SK-MEL-5 (cell line): ENCODE measurements at places on chromosomes 3 and 15. TPM values are rescaled to one million over a fixed set of nuclear protein-coding genes. Genes with fewer than 3 reads are reported as not detected.

DNA sequence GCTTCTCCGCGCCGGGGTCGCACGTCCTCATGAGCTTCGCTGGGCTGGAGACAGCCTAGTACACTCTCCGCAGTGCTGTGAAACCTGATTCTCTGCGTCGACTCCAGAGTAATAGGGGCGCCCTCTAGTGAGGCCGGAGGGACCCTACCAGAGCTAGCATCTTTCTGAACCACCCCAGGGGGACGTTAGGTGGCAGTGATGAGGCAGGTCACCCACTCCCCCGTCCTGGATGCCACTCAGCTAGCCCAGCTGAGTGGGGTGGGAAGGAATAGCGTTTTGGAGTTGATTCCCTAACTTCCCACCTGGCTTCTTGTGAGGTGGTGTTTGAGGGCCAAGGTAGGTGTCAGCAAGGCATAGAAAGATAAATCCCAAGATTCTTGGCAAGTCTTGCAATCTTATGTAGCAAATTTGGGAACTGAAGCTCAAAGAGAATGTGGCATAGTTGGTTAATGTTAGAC lies 4.0 kb downstream of the DUOXA2 start:
- DNase-seq = peak; percentile 89

GRCh38 chr3:176974279-176974678 lies 223.0 kb downstream of the TBL1XR1 start:
- DNase-seq = no peak

The CCR2 gene
- total RNA-seq = not detected in 2 replicates

The ANP32A gene
- 60.4 and 76.0 TPM in 2 replicates for total RNA-seq

The GNAT1 gene
- not detected in 2 replicates for total RNA-seq

DNA sequence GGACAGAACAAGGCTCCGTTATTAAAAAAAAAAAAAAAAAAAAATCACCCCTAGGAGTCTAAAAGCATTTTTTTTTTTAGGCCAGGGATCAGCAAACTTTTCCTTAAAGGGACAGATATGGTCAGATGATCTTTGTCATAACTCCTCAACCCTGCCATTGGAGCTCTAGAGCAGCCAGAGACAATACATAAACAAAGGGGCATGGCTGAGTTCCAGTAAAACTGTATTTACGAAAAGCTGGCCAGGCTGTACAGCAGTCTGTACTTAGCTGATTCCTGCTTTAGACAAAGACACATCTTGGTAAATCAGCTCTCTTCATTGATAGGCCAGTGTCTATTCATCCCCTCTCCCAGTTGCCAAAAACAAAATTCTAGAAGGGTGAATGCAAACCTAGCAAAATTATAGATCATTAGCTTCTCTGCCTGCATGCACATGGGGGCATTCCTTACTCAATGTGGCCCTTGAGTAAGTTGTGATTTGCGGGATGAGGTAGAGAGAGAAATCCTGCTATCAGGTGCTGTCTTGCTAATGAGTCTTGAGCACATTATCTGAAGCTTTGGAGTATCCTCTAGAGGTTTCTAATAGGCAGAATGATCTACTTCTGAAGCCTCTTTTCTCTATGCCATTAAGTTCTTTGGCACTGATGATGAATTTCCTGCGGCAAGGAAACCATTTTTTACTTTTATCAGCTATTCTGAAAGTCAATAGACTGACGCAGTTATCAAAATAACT lies 35.2 kb downstream of the SENP8 start:
- no peak for DNase-seq

DNA sequence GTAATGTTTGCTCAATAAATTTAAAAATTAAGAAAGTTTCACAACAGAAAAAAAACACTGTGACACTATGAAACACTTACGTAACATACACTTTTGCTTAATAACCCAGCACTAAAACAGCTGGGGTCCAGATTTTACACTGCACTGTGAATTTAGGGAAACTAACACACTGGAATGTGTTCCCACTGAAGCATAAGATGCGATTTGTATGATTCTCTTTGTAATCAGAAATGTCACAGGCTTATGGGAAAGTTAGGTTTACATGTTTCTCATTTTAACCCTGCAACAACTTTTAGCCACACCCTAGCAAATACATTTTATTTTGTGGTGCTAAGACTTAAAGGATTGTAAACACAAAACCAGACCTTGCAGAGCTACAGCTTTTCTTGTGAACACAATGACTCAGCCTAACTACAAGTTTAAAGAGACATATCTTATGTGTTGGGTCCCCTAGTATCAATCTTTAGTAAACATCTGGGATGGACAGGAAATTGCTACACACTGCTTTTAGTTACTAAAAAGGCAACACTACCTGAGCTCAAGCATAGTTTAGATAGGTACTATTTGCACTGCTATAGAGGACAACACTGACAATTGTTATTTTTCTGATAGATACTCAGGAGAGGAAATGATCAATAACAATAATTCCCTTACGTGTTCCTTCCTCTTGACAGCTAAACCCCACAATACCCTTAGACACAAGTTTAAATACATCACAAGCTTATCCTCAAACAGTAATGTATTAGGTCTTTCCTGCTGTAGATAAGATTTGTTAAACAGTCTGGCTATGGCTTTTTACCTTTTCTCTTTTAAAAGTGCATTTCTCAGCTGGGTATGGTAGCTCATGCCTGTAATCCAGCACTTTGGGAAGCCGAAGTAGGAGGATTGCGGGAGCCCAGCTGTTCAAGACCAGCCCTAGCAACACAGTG lies 3.8 kb downstream of the PLD1 start:
- no peak for DNase-seq

- no peak for DNase-seq
These were observed 9.3 kb downstream of the OXTR start for GRCh38 chr3:8760091-8760490.

- no peak for DNase-seq
These were observed 74.1 kb upstream of the POMGNT2 start for GRCh38 chr3:43180027-43180426.

The NR1I2 gene
- not detected in 2 replicates for total RNA-seq

- no peak for DNase-seq
These were observed 41.3 kb upstream of the ZBED2 start for GRCh38 chr3:111636366-111636885.

The ANO10 gene
- total RNA-seq = 16.0 and 16.1 TPM in 2 replicates

The WDR72 gene
- total RNA-seq = 2.3 and 3.9 TPM in 2 replicates

The POLR2M gene
- 339 and 530 TPM in 2 replicates for total RNA-seq

DNA sequence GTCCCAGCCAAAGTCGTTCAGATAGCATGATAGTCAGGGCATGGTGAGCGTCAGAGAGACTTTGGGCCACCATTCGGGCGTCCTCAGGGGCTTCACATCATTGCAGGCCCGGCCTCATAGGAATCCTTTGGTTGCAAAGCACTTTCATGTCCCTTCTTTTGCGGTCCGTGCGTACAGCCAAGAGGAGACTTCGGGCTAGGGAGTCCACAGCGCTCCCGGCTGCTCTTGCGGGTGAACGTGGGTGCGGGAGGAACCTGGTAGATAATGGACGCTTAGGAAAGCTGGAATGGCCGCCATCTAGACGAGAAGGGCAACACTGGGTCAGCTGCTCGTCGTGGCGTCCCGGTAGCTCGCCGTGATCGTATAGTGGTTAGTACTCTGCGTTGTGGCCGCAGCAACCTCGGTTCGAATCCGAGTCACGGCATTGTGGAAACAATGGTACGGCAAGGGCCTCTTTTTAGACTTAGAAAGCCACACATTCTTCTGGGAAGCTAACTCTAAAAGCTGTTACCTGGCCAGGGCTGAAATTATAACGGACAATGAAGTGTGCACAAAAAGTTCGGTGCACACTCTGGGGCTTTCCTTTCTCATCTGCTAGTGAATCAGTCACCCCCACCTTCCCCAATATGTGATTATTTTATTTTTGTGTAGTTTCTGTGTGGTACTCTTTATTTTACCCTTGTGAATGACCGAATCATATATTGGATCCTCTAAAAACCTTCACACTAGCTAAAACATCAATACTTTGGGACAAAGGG lies 13.2 kb upstream of the SHF start:
- DNase-seq = peak; percentile 88

DNA sequence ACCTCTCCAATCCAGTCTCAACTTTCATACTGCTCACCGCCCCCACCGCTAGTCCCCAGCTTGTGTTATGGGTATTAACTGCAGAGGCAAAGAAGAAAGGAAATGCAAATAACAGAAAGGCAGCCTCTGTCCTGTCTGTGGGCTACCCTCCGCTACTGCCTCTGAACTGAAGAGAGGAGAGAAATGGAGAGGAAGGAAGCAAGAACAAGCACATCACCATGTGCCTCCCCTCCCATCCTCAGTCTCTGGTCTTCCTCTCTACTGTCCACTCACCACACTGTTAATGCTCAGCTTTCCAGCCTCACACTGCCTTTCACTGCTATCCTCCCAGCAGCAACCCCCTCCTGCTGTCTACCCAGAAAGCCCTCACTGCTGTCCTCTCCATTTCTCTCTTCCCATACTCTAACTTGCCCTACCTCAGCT lies 139.0 kb upstream of the SLC2A2 start:
- DNase-seq = no peak

The UBA7 gene
- 1.8 and 4.1 TPM in 2 replicates for total RNA-seq

- DNase-seq = peak; percentile 69
These were observed 16.1 kb downstream of the POU1F1 start for GRCh38 chr3:87260270-87260669.

GRCh38 chr3:135567223-135567622 lies 398.3 kb upstream of the PPP2R3A start:
- DNase-seq = no peak

The MUSTN1 gene
- 0.43 TPM in 1 of 2 replicates, not detected in the other for total RNA-seq

GRCh38 chr3:26639339-26639738 lies 16.8 kb downstream of the LRRC3B start:
- no peak for DNase-seq

The HRG gene
- not detected in 2 replicates for total RNA-seq

- peak; percentile 21 for DNase-seq
These were observed 287.1 kb downstream of the NAALADL2 start for GRCh38 chr3:175146258-175146657.

The LYZL4 gene
- not detected in 2 replicates for total RNA-seq

- no peak for DNase-seq
These were observed 9.5 kb upstream of the ROPN1B start for GRCh38 chr3:125959317-125960065.

GRCh38 chr3:74904646-74905045 lies 290.2 kb upstream of the CNTN3 start:
- DNase-seq = no peak

- DNase-seq = peak; percentile 64
These were observed 16.8 kb upstream of the CHD2 start for GRCh38 chr15:92883163-92883875.

DNA sequence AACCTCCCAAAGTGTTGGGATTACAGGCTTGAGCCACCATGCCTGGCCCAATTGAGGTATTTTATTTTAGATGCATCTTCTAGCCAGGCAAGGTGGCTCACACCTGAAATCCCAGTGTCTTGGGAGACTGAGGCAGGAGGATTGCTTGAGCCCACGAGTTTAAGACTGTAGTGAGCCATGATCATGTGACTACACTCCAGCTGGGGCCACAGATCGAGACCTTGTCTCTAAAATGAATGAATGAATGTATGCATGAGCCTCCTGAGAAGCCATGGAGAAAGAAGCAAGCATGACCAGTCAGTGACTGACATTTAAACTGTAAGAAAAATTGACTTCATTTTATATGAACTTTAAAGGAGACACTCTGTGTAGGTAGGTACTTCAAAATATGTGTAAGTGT lies 105.7 kb downstream of the ZNF609 start:
- no peak for DNase-seq

DNA sequence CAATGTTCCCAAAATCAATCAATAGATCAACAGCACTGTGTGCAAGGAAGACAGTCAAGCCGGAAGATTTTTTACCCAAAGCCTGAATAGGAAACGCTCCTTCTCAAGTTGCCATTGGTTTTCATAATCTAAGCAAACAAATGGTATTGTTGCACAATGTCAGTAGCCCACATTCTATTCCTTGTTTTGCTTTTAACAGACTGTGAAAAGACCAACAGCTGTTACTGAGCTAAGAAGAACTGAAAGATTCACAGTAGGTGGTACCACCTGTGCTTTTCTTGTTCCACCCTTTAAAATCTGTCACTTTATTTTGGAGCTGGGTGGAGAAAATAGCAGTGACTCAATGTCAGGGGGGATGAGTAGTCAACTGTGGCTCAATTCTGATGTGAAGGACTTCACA lies 357.5 kb upstream of the CADM2 start:
- DNase-seq = no peak

DNA sequence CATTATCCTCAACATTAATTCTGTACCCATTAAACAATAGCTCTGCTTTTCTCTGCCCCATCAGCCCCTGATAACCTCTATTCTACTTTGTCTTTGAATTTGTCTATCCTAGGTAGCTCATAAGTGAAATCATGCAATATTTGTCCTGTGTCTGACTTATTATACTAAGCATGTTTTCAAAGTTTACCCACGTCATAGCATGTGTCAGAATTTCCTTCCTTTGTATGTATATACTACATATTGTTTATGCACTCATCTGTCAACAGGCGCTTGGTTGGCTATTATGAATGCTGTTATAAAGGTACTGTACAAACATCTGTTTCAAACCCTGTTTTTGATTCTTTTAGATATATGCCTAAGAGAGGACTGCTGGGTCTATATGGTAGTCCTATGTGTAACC lies 18.2 kb downstream of the CSNK1G1 start:
- no peak for DNase-seq

DNA sequence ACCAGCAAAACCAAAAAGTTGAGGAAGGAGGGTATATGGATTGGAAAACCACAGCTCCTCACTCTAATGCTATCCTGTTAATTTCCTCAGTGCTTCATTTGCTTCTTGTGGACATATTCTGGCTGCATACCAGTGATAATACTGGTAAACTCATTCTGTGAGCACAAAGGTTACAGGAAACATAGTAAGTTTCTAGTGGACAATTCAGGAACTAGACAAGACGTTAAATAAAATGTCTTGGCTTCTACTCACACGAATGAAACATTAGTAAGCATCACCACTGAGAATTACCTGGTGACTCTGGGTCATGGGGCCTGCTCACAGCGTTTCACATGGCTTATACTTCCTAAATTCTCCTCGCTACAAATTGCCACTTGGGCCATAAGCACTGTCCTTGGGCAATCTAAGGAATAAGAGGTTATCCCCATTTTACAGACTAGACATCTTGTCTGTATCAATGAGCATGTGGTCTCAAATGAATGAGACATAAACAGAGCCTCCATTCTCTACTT lies 20.1 kb upstream of the PPIB start:
- DNase-seq = no peak

DNA sequence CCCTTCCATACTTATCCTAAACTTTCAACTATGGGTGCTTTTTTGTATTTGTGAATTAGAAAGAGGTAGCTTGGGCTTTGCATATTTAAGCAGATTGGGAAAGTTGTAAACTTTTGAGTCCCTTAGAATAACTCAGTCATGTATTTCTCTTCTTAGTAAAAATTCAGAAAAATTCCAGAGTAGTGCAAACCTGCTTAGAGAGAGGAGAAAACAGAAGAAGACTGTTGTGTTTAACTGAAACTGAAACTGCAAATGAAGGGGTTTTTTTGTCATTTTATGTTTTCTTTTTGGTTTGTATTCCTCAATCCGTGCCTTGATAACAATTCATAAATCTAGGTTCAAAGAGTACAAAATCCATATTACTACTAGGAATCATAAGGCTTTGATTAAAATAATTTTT lies 31.3 kb downstream of the CD200 start:
- no peak for DNase-seq

The NGLY1 gene
- 42.7 and 45.2 TPM in 2 replicates for total RNA-seq
